ENCODE measurements at places on chromosomes 2 and 18.

GRCh38 chr2:212939777-212940531 lies 211.5 kb downstream of the IKZF2 start:
- peak; percentile 96 for DNase-seq

- no peak for DNase-seq
These were observed 19.4 kb upstream of the ZBTB7C start for GRCh38 chr18:48428475-48429177.

GRCh38 chr2:9498210-9498609 lies 23.9 kb downstream of the IAH1 start:
- no peak for DNase-seq

GRCh38 chr2:152062125-152063091 lies 36.4 kb downstream of the CACNB4 start:
- no peak for DNase-seq

DNA sequence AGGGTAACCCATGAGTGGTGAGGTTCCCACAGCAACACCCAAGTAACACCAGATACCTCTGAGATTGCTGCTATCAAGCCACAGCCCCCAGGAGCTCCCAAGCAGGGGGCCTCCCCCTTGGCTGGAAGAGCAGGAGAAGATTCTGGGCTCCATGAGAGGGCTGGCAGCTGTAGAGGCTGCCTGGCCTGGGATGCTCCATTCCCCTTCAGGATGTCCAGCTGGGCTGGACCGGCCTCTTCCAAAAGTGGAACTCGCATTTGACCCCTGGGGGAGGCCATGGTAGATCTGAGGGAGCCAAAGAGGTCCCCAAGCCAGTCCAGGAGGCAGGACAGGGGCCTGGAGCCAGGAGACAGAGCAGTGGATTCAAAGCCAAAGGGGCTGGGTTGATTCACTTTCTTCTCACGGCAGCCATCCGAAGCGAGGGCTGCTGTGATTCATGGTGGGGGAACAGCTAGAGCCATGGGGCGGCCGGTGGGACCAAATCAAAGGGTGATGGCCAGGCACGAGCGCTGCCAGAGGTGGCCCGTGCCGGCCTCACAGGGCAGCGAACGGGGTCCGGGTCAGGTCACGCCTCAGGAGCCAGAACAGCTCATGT lies 95.3 kb upstream of the ID2 start:
- no peak for DNase-seq

DNA sequence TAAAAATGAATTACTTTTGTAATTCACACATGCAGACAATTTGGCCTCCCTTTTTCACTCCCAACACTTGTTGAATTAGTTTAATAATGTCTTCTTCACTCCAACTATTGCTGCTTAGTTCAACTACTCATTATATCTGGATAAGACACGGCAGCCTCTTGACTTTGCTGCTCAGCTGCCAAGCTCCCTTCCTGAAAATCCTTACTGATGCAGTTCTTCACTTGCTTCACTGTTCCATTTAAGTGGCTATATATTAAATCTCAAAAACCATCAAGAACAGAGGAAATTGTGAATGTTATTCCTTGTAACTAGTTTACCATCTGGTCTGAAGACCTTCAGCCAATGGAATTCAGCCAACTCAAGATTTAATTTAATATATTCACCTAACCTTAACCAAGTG lies 127.1 kb downstream of the NCOA1 start:
- no peak for DNase-seq

GRCh38 chr2:177078416-177078815 lies 134.2 kb upstream of the HNRNPA3 start:
- DNase-seq = no peak

DNA sequence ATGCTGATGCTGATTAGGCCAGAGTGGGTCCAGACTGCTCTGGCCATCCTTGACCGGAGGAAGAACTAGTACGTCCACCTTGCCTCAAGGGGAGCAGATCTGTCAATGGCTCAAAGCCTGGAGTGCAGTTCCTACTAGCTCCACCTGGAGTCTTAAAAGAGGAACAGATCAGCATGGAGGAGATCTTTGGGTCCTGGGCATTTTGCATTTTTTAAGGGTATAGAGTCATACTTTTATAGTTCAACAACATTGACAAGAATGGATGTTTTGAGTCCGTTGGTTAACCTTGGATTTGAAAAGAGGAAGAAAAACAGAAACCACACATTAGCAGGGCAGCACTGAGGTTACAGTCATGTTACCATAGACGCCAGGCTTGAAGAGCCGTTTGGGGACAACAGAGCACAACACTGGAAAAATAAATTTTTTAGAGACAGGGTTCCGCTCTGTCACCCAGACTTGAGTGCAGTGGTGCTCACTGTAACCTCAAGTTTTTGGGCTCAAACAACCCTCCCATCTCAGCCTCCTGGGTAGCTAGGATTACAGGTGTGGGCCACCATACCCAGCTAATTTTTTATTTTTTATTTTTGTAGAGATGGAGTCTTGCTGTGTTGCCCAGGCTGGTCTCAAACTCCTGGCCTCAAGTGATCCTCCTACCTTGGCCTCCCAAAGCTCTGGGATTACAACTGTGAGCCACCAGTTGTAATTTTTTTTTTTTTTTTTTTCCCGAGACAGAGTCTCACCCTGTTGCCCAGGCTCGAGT lies 78.5 kb downstream of the PRKCE start:
- DNase-seq = no peak

- no peak for DNase-seq
These were observed 11.1 kb downstream of the LIMS2 start for GRCh38 chr2:127664065-127664894.

- DNase-seq = no peak
These were observed 158.6 kb downstream of the PIK3C3 start for GRCh38 chr18:42113529-42114191.

DNA sequence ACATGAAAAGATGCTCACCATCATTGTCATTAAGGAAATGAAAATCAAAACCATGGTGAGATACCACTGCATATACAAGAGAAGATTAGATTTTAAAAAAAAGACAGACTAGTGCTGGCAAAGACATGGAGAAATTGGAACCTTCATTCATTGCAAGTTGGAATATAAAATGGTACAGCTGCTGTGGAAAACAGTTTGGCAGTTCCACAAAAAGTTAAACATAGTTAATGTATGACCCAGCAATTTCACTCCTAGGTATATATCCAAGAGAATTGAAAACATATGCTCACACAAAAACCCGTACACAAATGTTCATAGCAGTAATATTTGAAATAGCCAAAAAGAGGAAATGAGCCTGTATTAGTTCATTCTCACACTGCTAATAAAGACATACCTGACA lies 33.7 kb upstream of the MBOAT2 start:
- no peak for DNase-seq

DNA sequence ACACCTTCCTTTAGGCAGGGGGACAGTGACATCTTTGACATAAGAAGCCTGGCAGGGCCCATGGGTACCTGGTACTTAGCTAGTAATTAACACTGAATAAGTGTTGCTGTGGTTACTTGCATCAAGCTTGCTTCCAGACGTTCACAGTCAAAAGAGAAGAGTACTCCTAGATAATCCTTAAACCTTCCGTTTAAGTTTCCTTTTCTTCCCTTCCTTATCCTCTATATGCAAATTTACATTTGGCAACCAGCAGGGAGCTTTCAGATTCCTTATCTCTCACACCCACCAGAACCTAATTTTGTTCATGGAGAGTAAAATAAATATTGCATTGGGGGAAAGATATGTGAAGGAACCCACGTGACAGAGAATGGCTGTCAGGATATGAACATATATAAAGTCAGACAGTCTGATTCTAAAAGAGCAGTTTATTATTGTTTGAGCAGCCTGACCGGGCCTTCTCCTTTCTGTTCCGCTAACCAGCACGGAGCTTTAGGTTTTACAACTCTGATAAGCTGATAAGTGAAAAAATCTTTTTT lies 7.8 kb upstream of the RAB31 start:
- DNase-seq = no peak

DNA sequence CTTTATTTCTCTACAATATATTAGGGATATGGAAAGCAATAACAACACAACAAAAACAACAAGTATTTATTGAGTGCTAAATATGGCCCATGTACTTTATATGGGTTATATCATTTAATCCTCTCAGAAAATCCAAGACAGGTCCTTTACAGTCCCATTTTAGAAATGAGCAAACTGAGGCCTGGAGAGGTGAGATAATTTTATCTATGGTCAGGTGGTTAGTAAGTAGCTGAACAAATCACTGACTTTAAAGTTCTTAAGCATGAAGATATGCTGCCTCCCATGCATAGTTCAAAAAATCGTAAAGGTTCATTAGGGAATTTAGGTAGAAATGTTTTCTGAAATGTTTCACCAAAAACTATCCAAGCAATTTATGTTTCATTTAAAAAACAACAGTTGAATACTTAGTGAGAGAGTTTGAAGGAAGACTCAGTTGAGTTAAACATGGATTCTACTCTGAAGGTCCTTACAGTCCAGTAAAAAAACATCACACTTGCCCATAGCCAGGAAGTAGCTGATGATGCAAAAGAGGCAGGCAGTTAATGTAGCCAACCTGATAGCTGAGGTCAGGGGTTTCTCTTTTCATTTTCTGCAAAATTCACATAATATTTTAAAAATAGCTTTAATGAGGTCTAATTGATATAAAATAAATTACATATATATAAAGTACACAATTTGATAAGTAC lies 7.6 kb upstream of the NFE2L2 start:
- no peak for DNase-seq

DNA sequence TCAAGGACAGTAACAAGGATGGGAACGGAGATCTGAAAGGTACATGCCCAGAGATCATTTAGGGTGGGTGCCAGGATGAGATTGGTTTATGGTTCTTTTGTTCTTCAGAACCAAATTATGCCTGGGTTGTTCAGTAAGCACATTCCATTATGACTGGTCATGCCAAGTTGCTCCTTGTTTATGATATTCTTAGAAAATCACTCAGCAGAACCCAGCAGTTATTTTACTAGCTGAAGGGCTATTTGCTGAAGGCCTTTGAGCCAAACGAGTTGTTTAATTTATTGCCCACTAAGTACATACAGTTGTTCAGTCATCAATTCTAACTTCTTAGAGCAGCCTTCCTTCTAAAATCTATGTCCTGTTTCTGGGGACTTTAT lies 635 bp downstream of the SLC3A1 start:
- no peak for DNase-seq

DNA sequence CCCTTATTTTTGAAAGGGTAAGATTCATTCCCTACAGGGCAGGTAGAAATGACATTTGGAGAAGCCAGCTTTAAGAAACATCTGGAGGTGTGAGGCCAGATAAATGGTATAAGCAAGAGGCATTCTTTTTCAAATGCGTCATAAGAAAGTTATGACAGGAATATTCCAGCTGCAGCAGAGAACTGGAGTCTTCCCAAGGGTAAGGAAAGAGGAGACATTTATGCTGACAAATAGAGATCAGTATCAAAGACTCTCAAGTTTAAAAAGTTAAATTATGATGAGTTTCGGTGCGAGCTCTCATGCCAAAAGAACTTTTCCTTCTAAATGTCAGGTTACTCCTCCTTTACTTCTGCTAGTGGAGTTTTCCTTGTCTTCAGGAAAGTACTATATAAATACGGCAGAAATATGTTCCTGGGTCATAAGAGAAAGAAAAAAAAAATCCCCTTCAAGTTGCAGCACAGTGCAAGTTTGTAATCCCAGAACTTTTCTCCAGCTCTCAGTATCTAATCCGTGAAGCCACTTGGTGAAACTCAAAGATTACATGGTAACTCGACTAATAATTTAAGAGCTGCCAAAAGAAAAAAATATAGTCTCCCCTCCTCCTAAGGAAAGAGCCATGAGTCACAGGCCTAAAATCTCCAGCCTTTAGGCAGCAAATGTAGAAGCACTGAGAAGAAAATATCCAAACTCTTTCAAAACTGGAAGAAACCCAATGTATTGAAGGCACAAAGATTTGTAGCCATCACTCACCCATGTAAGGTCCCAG lies 428.1 kb downstream of the MEIS1 start:
- no peak for DNase-seq

DNA sequence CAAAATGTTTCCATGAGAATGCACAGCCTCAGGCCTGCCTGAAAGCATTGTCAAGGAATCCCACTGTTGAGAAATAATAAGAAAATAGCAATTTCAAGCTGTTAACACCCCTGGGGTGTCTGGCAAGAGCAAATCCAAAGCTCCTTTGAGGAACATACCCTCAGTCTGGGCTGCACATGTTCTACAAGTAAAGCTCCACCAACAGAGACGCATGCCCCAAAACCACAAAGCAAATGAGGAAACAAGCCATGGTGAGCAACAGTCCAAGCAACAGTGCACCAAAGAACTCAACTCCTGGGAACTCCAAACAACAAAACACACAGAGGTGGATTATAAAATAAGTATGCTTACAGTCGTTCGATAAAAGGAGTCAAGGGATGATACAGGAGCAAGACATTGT lies 40.3 kb downstream of the CYP27C1 start:
- DNase-seq = no peak

DNA sequence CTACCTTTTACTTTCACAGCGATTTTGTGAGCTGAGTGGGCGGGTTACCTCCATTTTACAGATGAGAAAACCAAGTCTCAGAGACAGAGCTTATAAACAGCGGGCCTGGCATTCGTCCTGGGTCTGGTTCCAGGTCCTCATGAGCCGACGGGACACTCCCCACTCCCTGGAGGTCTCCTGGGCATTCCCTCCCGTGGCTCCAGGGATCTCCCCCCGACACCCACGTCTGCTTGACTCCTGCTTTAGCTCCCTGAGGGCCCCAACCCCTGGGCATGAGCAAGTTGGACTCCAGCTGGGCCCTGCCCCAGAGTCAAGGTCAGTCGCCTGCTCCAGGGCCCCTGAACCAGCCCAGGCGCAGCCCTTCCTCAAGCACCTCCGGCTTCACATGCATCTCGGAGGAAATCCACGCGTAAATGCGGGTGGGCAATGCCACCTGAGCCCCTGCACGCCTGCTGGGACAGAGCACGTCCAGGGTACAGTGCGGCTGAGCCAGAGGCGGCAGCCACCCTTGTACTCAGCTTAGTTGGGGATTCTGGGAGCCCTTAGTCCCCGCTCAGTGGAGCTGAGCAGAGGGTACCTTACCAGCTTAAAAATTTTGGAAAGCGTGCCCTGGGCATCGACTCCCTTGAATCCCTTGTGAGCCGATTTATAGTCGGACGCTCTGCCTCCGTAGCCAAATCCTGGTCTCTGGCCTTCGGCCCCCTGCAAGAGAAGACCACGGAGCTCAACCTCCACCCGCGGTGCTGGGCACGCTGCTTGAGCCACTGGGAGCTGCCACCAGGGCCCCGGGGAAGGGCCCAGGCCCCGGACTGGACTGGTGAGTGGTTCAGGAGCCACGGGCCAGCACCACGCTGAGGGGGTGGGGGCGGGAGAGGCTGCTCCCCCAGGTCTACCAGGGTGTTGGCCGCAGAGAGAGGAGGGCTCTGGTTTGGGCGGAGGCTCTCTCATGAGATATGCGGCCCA lies 148.1 kb downstream of the MBP start:
- no peak for DNase-seq

DNA sequence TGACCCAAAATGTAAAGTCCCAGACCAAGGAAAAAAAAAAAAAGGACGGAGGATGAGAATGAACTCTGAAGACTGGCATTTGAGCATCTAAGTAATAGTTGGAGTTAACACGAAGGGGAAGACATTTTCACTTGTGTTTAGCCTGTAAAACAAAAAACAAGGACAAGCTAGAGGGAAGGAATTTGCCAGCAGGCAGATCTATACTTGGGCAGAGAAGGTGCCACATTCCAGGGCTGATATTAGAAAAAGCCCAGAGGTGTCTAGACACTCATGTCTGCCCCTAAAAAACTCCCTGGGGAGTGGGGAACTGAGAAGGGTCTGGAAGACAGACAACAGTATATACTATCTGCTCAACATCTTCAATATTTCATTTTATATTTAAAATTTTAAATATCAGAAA lies 171.1 kb downstream of the ZEB2 start:
- no peak for DNase-seq

GRCh38 chr2:96957244-96957643 lies 29.1 kb downstream of the FAM178B start:
- no peak for DNase-seq
